Activated CD8-positive, alpha-beta T cell treated with anti-CD3 and anti-CD28 coated beads, Interleukin-2, amount 10 ng/mL, durations not matched to agents 7 days and 5 days (primary cell): ENCODE measurements at places on chromosomes 2 and 18. TPM values are rescaled to one million over a fixed set of nuclear protein-coding genes. Genes with fewer than 3 reads are reported as not detected.
A peak's percentile ranks its signal among the peaks of the same experiment; 100 is the strongest.

DNA sequence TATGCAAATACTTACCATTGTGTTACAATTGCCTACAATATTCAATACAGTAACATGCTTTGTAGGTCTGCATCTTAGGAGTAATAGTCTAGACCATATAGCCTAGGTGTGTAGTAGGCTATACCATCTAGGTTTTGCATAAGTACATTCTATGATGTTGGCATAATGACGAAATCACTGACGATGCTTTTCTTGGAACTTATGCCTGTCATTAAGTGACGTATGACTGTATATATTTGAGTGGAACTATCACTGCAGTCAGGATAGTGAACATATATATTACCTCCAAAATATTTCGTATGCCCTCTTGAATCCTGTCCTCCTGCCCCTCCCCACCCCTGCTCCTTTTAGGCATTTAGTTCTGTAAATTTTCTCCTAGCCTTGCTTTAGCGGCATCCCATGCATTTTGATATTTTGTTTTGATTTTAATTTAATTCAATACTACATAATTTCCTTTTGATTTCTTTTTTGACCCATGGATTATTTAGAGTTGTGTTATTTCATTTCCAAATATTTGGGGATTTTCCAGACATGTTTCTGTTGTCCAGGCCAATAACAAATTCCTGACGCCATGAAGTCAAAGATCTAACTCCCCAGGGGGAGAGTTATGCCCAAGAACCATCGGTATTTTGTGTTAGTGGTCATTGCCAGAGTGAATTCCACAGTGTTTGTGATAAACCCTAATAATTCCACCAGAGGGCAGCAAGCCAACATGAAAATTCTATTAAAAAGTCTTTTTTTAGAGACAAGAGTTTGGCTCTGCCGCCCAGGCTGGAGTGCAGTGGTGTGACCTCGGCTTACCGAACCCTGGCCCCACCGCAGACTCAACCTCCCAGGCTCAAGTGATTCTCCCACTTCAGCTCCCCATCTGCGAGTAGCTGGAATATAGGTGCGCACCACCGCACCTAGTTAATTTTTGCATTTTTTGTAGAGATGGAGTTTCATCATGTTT, 24.2 kb upstream of the CASP8 start:
- peaks cover 56% of the 10 kb centered on the region for H3K36me3 ChIP-seq
- H3K4me1 ChIP-seq: peaks cover 47% of the 10 kb centered on the region
- H3K27ac ChIP-seq: peak overlapping the region; percentile 82
- DNase-seq: peak; percentile 77

DNA sequence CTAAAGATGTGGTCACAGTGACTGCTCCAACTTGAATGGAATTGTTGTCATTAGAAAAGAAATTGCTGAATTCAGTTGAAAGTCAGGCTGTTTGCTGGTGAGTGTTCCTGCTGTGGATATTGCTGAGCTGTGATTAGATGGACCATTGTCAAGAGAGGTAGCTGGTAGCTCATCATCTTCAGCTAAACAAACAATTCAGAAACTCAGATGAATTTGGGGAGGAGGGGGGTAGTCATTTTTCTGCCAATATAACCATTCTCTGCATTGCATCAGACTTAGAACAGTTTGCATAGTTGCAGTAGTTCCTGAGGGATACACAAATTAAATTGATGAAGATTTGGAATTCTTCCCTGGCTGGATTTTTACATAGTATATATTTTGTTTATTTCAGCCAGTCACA, 108.3 kb downstream of the MTCL1 start:
- peaks cover 3% of the 10 kb centered on the region for H3K4me1 ChIP-seq
- peaks cover 10% of the 10 kb centered on the region for H3K27me3 ChIP-seq
- DNase-seq: no peak
- no peaks in the 10 kb centered on the region for H3K36me3 ChIP-seq
- H3K27ac ChIP-seq: no peak overlapping the region

GRCh38 chr18:61400016-61400635, 66.9 kb downstream of the CDH20 start:
- H3K36me3 ChIP-seq: no peaks in the 10 kb centered on the region
- no peak overlapping the region for H3K27ac ChIP-seq
- H3K4me3 ChIP-seq: no peak overlapping the region
- no peaks in the 10 kb centered on the region for H3K4me1 ChIP-seq
- DNase-seq: no peak

DNA sequence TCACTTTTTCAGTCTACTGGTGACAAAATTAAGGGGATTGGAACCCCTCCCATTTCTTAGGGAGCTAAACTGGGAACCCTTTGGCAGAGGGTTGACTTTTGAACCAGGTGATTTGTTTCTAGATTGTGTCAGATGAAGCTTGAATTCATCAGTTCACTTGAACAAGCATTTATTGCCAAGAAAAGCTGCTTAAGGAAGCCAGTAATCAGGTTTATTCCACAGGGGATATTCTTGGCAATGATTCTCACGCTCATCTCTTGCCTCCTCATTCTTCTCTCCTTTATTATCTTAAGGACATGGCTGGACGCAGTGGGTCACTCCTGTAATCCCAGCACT, 101.0 kb downstream of the ALPK2 start:
- DNase-seq: no peak
- no peak overlapping the region for H3K4me3 ChIP-seq
- H3K27ac ChIP-seq: no peak overlapping the region

Gene SOCS6
- 0.97 TPM for total RNA-seq

DNA sequence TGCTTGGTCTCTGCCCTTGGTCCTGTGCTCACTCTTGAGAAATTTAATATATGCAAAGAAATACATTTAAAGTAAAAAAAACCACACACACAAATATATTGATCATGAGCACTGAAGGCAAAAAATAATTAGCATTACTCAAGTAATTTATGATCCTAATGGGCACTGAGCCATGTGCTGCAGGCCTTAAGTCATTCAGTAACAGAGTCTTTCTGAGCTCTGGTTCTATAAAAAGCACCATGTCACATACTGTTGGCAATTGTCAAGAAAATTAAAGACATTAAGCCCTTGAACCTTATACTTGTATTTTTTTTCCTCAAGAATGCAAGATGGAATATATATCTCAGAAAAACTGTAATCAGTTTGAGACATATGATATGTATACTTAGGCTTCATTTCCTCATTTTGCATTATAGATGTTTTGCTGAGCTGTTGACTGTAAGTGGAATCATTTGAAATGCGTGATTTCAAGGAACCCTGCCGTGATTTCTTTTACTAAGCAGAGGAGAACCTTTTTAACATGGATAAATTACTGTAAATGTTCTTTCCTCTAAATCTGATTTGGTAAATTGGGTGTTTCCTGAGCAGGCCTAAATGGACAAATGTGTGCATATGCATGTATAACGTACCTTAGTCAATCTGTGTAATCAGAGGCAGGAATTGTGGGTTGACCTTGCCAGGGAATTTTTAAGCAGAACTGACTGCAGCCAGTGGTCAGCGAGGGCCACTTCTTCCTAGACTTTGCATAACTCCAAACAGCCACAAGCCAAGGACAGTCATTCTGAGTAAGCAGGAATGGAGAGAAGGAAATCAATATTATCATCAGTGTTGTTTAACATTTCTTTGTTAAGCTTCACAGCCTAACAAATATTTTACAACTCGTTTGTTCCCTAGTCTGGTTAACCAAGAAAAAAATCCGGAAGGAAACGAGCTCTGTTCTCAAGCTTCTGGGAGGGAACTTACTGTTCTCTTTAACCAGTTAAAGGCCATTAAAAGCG, 191.5 kb upstream of the ATP5MC3 start:
- H3K4me3 ChIP-seq: no peak overlapping the region
- peaks cover 23% of the 10 kb centered on the region for H3K27me3 ChIP-seq
- H3K27ac ChIP-seq: no peak overlapping the region
- H3K4me1 ChIP-seq: no peaks in the 10 kb centered on the region
- DNase-seq: no peak

DNA sequence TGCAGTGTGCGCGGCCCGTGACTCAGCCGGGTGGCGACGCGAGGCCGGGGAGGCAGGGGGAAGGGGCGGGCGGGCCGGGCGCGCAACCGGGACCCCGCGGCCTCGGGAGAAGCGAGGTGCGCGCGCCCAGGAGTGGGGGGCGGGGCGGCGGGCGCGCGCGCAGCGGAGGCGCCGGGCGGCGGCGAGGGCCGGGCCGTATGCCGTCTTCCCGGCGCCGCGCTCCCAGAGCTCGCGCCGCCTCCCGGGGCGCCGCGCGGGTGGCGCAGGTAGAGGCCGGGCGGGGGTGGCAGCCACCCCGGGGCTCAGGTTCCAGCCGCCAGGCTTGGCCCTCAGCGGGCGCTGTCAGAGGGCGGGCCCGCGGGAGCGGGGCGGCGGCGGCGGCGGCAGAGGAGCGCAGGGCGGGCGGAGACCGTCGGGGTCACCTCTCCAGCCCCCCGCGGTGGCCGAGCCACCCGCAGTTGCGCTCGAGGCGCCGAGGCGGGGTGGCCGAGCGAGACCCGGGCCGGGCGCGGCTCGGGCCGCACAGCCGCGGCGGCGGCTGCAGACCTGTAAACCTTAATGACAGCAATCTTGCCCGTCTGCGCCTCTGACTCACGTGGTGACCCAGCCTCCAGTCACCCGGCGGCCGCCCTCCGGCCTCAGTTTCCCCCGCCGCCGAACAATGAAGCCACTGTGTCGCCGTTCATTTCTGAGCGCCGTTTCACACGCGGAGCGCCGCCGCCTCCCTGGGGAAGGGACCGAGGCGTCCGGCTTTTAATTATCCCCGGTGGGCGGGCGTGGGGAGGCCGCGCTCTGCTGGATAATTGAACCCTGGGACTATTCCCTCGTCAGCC, 25.3 kb upstream of the SMAD7 start:
- no peak overlapping the region for H3K27ac ChIP-seq
- H3K27me3 ChIP-seq: peaks cover 52% of the 10 kb centered on the region
- no peaks in the 10 kb centered on the region for H3K36me3 ChIP-seq
- peaks cover 16% of the 10 kb centered on the region for H3K4me1 ChIP-seq
- H3K4me3 ChIP-seq: peak overlapping the region; percentile 70
- peak; percentile 42 for DNase-seq

DNA sequence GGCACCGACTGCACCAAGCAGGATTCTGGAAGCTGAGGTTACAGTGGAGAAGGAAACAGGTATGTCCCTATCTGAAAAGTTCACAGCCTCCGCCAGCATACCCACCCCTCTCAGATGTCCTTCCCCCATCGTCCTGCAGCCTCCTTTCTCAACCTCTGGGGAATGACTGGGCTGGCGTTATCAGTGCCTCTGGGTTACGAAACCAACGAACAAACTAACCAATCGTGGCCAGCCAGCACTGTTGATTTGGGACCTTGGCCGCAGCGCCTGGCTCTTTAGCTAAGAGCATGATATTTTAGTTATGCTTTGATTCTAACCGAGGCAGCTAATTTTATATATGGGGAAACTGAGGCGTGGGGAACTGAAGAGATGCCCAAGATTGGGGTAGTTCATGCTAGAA, 233.0 kb downstream of the TFCP2L1 start:
- no peaks in the 10 kb centered on the region for H3K4me1 ChIP-seq
- H3K36me3 ChIP-seq: no peaks in the 10 kb centered on the region
- H3K27ac ChIP-seq: no peak overlapping the region
- no peaks in the 10 kb centered on the region for H3K27me3 ChIP-seq
- H3K4me3 ChIP-seq: no peak overlapping the region

DNA sequence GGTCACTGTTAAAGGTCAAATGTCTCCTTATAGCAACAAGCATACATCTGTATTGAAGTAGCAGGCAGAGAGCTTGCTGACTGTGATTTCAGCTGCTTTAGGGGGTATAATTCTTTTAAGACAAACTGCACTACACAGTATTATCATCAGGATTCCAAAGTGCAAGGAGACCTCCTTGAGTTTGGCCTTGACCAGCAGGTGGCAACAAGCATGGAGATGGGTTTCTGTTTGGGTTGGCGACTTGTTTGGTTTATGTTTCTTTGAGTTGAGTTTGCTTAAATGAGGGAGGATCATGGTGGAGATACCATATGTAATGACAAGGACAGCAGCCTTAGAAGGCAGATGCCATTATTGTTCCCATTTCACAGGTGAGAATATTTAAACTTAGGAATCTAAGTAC, 681.0 kb upstream of the ID2 start:
- peak; percentile 20 for DNase-seq
- no peaks in the 10 kb centered on the region for H3K36me3 ChIP-seq
- H3K4me1 ChIP-seq: peaks cover 21% of the 10 kb centered on the region
- no peaks in the 10 kb centered on the region for H3K27me3 ChIP-seq
- no peak overlapping the region for H3K4me3 ChIP-seq
- H3K27ac ChIP-seq: no peak overlapping the region

DNA sequence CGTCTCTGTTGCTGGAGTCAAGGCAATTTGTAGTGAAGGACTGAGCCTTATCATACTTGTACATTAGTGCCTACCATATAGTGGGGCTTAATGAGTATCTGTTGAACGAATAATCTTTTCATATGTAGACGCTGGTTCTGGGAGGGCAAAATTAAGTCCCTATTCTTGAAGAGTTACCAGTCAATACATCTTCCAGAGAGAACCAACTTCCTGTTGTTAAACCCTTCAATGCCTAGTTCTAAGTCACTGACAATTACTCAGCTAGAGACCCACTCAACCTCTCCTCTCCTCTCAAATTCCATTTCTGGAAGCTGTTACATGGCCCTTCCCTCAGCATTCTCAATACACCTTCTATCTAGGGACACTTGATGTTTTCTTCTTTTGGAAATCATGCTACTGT, 1.1 kb upstream of the MOB4 start:
- H3K27me3 ChIP-seq: no peaks in the 10 kb centered on the region
- peaks cover 31% of the 10 kb centered on the region for H3K4me1 ChIP-seq
- DNase-seq: no peak
- H3K27ac ChIP-seq: peak overlapping the region; percentile 91
- H3K4me3 ChIP-seq: peak overlapping the region; percentile 91

DNA sequence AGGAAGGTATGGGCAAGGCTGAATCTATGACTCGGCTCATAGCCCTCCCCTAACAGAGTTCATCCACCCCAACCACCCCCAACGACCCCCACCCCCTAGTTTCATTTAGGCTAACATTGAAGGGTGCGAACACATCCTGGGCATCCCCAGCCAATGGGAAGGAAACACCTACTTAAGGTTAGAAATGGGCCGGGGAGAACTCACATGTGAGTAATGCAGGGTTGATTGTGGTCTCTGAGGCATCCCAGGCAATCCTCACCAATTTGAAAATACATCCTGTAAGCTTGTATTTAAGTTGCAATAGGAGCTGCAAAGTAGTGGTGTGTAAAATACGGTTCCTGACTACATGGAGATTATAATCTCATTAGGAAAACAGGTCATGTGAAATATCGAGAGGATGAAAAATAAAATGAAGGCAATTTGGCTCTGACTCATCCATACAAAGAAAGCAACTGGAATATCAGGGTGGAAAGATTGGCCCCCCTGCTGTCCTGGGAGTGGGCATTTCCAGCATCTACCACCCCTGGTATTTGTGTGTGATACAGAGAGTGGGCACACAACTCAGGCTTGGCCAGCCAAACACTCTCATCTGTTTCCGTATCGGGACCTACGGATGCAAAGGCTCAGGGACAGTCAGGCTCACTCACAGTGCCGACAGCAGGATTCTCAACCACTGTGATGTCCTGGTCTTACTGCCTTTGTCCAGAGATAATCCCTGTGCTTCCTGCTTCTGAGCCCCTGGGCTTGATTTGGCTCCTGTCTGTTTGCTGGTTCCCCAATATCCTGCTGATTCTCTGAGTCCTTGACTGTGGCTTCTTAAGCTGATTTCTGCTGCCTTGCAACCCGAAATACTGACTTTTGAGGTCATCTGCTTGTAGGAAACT, 90.0 kb upstream of the NCKAP5 start:
- no peaks in the 10 kb centered on the region for H3K27me3 ChIP-seq
- H3K36me3 ChIP-seq: no peaks in the 10 kb centered on the region
- H3K4me3 ChIP-seq: no peak overlapping the region

GRCh38 chr2:238061315-238062202, 758 bp downstream of the SCLY start:
- peaks cover 33% of the 10 kb centered on the region for H3K36me3 ChIP-seq
- H3K4me1 ChIP-seq: peaks cover 55% of the 10 kb centered on the region
- H3K4me3 ChIP-seq: peak overlapping the region; percentile 84
- DNase-seq: peak; percentile 47

Gene ACADL
- not detected for total RNA-seq
